ENCODE measurements at places on chromosomes 5 and 9.
A peak's percentile ranks its signal among the peaks of the same experiment; 100 is the strongest.

GRCh38 chr9:125763394-125763801 lies 16.2 kb downstream of the PBX3 start:
- DNase-seq = peak; percentile 30

- peak; percentile 60 for DNase-seq
These were observed 15.1 kb downstream of the IFNA1 start for GRCh38 chr9:21455320-21455719.

DNA sequence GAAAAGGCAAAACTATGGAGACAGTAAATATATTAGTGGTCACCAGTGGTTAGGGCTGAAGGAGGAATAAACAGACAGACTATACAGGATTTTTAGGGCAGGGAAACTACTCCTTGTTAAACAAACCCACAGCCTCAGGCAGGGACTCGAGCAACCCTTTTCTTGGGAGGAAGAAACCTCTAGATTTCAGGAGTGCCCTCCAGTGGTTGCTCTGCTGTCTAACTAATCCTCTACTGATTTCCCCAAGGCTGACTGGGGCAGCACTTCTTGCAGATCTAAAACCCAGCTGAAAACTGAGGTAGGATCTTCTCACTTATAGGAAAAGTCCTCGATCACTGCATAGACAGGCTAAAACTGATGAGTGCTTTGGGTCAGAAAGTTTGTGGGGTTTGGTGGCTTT lies 176.8 kb downstream of the ISOC1 start:
- peak; percentile 3 for DNase-seq

- DNase-seq = no peak
These were observed 35.8 kb upstream of the CMYA5 start for GRCh38 chr5:79653843-79654242.

- DNase-seq = no peak
These were observed 20.0 kb downstream of the ANKRD33B start for GRCh38 chr5:10583663-10584572.

- no peak for DNase-seq
These were observed 155.1 kb downstream of the ARSB start for GRCh38 chr5:78829811-78830527.

- DNase-seq = no peak
These were observed 24.7 kb downstream of the FBXL7 start for GRCh38 chr5:15524712-15525111.

Data from RPMI8226 (cell line).